ENCODE measurements at places on chromosomes 11 and 22.

GRCh38 chr22:33023153-33023827 lies 34.9 kb downstream of the SYN3 start:
- no peak for DNase-seq

DNA sequence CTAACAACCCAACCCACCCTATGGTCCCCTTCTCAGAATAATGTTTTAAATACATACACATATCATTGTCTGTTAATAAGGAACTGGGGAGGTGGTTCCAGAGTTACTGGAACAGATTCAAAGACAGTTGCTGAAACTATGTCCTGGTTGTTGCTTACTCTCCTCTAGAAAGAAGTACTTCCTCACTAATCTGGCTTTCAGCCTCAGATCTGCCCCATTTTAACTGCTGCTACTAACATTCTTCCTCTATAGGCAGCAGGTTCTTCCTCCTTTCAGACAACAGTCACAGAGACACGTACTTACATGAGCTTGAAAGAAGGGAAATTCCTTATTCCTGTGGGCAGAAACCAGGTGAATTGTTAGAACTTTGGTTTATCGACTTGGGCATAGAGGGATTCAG lies 8.1 kb upstream of the NEU3 start:
- no peak for DNase-seq

GRCh38 chr11:1197886-1198560 lies 24.8 kb upstream of the MUC5B start:
- DNase-seq, result no peak

GRCh38 chr11:29224739-29225384 lies 792.0 kb downstream of the KCNA4 start:
- no peak for DNase-seq

- peak; percentile 5 for DNase-seq
Observed at GRCh38 chr11:111572581-111572980, 29.7 kb upstream of the SIK2 start.

GRCh38 chr11:69475141-69475865 lies 6.2 kb upstream of the LINC01488 start:
- no peak for DNase-seq

- no peak for DNase-seq
Observed at GRCh38 chr11:72237112-72237931, 6.7 kb downstream of the PHOX2A start.

GRCh38 chr11:94885133-94885532 lies 88.2 kb downstream of the CWC15 start:
- DNase-seq, result peak; percentile 49

DNA sequence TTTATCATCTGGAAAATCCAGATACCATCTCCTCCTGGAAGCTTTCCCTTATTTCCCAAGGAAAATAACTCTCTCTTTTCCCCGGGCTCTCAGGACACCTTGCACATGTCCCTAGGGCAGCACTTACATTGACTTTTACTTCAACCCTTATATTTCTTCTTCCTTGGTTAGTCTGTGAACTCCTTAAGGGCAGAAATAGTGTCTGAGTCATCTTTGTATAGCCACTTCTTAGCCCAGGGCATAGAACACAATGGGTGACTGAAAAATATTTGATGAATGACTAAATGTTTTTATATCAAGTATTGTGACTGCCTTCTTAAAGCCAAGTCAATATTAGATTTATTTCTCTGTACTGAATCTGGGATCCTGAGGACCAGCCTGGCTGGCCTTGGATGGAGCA lies 45.4 kb upstream of the MYOD1 start:
- DNase-seq, result no peak

GRCh38 chr11:70577948-70578347 lies 179.6 kb downstream of the CTTN start:
- no peak for DNase-seq

DNA sequence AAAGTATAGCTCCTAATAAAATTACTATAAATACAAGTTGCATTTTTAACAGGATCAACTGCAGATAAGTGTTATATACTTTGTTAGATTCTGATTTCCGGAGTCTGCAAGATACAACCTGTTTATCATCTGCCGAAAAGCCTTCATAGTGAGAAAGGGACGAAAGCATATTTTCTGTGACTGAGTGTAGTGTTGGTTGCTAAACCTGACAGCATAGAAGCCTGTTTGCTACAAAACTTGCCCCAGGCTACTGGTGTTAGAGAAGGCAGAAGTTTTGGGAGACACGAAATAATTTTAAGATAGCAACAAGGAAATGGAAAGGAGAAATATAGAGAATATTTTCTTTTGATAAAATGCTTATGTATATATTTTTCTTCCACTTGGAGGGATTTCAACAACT lies 243.5 kb upstream of the NARS2 start:
- DNase-seq, result no peak

DNA sequence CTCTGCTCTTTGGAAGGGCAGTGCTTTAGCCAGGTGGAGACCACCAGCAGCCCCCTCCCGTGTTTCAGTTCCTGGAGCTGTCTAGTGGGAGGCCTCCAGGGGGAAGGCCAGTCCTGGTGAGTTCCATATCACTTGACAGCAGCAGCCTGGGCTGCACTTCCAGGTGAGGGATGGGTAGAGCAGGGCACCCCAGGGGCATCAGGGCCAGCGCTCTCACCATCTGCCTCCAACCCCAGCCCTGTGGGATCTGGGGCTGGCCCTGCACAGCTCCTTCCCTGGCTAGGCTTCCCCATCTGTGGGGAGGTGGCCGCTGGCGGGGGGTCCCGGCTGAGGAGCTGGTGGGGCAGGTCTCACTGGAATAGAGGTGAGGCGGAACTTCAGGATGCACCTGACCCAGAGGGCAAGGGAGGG lies 60.5 kb downstream of the MORC2 start:
- DNase-seq, result no peak

DNA sequence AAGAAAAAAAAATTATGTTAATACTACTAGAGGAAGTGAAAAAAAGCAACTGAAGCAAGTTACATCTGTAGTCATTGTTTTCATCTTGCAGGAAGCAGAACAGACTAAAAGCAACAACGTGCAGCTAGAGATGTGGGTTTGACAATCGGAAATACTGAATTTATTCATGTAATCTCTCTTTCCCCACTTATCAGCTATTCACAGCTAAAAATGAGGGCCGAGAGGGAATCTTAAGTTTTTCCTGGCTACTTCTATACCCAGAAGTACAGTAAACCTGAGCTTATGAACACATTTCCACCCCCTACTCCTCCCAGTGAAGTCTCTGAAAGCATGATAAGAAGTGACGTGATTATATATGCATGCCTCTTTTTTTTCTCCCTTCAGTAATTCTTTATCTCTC lies 116.5 kb downstream of the SPON1 start:
- no peak for DNase-seq

DNA sequence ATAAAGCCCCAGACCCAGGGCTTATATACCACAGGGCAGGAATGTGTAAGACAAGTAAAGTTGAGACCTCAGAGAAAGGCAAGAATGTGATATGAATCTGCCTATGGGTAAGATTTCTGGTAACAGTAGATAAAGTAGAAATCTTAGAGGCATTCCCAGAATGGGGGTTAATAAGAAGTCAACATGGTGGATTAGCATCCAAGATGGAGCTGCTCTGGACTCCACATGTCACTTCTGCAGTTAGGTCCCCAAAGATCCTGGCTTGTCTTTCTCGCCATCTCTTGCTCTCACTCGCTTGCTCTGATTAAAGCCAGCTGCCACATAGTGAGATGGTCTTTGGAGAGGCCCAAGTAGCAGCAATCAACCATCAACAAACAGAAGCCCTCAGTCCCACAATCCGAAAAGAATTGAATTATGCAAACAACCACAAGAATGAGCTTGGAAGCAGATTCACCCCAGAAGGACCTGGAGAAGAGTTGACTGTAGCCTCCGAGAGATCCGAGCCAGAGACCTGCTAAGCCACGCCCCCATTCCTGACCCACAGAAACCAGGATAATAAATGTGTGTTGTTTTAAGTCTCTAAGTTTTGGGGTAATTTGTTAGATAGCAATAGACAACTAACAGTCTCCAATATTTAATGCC lies 5.4 kb upstream of the C11orf86 start:
- DNase-seq, result peak; percentile 96

- DNase-seq, result no peak
Observed at GRCh38 chr11:94127638-94128037, 1.0 kb upstream of the PANX1 start.

DNA sequence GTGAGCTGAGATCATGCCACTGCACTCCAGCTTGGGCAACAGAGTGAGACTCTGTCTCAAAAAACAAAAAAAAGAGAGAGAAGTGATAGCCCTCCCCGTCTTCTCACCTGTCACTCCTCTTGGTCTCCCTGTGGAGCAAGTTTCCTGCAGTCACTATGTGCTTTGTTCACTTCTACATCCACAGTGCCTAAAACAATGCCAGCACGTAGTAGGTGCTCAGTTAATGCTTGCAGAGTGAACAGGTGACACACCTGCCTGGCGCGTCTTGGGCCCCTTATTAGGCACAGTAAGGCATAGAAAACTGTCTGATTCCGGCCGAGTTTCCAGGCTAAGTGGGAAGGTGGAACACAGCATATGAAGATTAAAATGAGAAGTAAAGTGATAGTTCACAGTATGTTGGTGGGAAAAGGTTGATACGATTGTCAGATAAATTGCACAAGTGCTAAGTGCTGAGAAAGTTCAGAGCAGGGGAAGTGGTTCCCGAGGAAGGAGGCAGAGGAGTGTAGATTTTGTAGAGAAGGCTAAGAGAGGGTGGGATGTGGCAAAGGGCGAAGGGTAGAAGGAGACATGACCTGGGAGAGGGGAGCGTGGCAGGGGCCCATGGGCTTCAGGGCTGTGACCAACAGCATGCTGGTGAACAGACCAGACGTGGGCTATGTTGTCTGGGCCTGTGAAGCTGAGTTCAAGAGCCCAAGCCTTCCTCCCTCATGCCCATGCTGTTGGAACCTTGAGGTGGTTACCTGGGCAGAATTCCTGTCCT lies 41.9 kb downstream of the BCR start:
- DNase-seq, result no peak

DNA sequence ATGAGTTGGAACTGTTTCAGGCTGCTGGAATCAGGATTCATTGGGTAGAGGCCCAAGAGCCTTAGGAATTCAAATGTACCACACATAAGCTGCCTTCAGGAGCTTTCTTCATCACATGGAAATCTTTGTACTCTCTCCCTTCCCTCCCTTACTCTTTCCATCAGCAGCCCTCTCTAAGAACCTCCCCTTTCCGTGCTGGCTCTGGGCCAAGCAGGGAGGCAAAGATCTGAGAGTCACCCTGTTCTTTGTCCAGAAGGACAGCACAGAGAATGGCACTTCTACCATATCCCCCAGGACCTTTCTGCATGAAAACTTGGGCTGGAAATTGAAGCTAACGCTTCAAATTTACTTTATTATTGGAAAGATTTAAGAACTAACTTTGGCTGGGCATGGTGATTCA lies 20.7 kb upstream of the TPBGL start:
- no peak for DNase-seq

DNA sequence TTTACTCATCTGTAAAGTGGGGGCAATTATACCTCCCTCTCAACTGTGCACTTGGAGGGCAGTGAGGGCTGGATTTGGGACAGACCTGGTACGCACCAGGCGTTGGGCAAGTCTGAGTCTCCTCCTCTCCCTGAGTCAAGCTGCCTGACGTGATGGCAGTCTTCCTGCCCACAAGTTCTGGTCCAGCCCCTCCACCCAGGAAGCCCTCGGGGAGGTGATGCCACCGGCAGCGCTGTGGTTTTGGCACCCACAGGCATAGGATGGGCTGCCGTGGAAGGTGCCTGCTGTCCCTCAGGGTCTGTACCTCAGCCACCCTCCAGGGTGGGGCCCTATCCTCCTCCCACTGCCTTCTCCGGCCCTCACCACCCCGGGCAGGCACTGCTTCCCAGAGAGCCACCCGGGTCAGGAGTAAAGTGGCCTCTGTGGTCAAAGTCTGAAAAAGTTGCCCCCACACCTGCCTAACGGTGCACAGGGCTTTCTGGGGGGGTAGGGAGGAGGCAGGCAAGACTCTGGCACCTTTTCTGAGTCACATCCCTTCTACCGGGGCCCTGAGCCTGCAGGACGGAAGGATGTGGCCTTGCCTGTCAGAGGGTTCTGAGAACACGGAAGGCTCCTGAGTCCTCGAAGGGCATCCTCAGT lies 6.5 kb upstream of the APOBEC3H start:
- no peak for DNase-seq

DNA sequence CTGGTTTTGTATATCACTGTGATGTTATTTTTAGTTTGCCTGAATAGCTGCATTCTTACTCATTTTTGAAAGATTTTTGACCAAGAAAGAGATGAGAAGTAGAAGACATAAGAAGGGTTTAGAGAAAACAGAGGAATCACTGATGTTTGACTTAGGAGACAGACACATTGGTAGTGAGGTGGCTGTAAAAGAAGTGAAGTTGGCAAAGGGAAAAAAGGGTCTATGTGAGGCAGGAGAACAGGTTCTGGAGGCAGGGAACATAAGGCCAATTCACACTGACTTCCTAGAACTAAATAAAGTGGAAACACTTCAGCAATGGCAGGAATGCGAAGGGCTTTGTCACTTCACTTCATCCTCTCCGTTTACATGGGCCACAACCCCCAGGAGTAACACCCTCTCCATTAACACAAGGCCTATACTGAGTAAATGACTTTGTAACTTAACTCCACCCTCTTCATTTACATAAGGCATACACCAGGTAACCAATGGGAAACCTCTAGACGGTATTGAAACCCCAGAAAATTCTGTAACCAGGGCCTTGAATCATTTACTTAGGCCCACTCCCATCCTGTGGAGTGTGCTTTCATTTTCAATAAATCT lies 36.5 kb downstream of the CTSC start:
- no peak for DNase-seq

DNA sequence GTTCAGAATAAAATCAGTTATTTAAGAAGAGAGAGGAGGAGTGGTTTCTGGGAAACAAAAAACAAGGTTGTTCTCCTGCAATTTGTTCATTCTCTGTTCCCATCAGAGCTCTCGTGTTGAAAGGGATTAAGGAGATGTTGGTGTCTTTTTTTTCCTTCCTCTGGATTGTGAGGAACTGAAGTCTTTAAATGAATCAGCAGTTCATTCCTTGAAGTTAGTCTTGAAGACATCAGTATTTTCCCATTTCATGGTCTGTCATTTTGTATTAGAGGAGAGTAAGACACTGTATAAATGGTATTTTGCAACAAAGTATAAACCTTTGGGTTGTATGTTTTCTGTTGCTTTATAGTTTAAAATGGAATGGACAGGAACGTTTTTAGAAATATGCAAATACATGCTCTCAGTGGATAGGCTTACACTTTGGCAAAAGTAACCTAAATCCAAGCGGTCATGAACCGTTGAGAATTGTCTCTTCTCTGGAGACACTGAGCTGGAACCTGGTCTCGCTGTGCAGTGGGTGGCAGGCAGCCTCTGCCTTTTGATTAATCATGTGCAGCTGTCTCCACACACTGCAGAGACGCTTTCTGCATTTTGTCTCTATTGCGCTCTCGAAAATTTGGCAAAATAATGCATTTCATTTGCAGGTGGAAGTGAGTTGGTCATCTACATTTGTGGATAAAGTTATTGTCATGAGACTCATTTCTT lies 33.0 kb downstream of the SAMM50 start:
- DNase-seq, result peak; percentile 29

GRCh38 chr22:45893516-45893915 lies 83.4 kb downstream of the WNT7B start:
- DNase-seq, result no peak

DNA sequence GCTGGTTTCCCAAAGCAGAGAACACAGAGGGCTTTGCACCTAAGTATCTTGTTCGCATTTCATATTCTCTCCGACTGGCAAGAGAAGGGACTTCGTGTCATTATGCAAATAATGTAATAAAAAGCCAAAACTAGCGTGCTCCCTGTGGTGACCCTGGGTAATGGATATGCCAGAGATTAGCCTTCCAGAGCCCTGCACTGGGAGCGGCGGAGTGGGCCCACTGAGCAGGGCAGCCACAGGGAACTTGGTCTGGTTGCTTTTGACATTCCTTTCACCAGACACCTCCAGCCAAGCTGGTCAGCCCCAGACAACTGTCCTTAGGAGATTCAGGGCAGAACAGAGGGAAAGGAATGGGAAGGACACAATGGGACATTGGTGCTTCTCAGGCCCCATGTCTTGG lies 56.1 kb downstream of the FLI1 start:
- DNase-seq, result no peak

Data from fibroblast of gingiva (primary cell).